CD4-positive, alpha-beta T cell treated with Interleukin-15 for 1 hour (primary cell): ENCODE measurements at places on chromosomes 1 and 21.

DNA sequence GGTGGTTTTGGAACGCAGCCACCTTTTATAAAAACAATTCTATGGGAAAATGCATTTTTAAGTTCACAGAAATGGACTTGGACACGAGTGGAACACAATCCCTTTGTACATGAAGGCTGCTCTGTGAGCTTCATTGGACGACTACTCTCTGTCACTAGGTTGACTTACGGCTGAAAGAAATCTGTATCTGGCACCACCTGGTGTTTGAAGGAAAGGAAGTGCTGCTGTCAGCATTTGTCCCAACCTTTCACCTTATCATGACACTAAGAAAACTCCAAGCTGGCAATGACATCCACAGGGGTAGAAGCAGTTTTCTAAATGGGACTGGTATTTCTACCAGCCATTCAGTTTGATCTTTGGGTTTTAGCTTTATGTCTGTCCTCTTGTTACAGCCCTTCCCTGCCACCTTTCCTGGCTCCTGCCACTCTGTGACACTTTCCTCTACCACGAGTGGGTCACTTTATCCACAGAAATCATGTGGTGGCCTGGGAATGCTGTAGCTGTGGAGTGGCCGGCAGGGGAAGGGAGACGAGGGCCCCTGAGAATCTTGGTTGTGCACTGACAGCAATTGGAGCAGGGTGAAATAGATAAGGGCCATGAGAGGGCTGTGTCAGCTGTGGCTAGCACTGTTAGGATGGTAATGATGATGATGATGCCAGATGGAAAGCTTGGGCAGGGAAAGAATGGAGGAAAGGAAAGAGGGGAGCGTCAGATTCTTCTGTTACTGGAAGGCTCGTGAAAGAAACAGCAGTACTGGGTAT, 85.2 kb downstream of the TBX19 start:
- no peak for DNase-seq

- DNase-seq, result peak; percentile 72
These were observed at the start of gene KCNE1 for GRCh38 chr21:34511787-34512455. Gene KCNE1 (minus strand): TSS chr21:34512210. CDS start chr21:34449634, 62,576 bp downstream.

DNA sequence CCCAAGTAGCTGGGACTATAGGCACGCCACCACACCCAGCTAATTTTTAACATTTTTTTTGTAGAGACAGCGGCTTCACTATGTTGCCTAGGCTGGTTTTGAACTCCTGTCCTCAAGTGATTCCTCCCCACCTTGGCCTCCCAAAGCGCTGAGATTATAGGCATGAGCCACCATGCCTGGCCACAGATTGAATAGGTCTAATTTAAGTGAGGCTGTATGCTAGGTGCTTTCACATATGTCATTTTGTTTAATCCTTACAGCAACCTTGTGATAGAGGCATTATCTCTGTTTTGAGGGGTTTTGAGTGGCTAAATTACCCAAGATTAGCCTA, 7.2 kb downstream of the INTS3 start:
- no peak for DNase-seq

- no peak for DNase-seq
These were observed 137.6 kb upstream of the RUNX3 start for GRCh38 chr1:25067518-25068251.
